ENCODE measurements at places on chromosomes 4 and X.
A peak's percentile ranks its signal among the peaks of the same experiment; 100 is the strongest.

- DNase-seq, result peak; percentile 60
Observed at GRCh38 chr4:142840516-142841123, 5.5 kb downstream of the INPP4B start.

- DNase-seq, result peak; percentile 36
Observed at GRCh38 chr4:6362896-6363295, 93.2 kb downstream of the WFS1 start.

- peak; percentile 25 for DNase-seq
Observed at GRCh38 chr4:123599061-123599919, 202.7 kb downstream of the SPRY1 start.

DNA sequence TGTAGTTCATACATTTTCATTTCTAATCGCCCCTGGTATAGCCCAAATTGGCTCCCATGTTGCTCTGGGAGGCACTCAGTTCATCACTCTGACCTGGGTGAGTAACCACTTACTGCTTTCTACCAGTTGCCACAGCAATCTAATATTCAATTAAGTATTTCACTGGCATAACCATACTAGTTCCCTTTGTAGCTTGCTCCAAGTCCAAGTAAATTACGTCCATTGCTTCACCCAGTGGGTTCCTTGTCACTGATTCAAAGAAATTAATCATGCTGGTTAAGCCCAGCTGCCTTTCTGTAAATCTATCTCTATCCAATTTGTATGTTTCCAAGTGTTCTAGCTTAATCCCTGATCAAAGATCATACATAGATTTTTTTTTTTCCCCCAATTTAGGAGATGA lies 92.0 kb upstream of the CBR4 start:
- no peak for DNase-seq

GRCh38 chrX:57232658-57233360 lies 53.7 kb upstream of the FAAH2 start:
- DNase-seq, result no peak

GRCh38 chrX:10811111-10811510 lies 190.7 kb upstream of the MID1 start:
- DNase-seq, result no peak

DNA sequence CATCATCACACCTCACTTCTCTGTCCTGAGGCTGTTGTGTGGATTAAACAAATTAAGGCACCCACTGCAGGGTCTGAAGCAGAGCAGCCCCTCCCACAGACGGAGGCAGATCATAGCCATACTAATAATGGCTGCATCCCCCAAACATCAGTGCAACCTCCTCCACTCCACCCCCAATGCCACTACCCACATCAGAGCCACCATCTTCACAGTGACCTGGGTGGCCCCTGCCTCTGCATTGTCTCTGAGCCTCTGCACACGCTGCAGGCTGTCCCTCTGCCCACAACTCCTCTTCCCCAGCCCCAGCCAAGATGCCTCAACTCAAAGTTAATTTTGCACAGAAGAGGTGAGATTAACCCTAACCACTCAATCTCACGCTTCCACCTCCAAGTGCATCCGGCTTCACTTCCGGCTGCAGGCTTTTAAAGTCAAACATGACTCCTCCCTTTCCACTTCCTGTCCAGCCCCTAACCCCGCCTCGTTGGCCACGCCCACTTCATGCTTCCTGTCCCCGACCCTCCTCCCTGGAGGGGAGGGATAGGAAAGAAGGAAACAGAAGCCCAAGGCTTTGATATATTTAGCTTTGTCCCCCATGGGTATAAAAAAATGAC lies 22.7 kb downstream of the JAKMIP1 start:
- peak; percentile 67 for DNase-seq

- DNase-seq, result no peak
Observed at GRCh38 chrX:135330706-135331105, 21.4 kb downstream of the ETDC start.

GRCh38 chr4:170057866-170058265 lies 31.7 kb upstream of the MFAP3L start:
- no peak for DNase-seq

DNA sequence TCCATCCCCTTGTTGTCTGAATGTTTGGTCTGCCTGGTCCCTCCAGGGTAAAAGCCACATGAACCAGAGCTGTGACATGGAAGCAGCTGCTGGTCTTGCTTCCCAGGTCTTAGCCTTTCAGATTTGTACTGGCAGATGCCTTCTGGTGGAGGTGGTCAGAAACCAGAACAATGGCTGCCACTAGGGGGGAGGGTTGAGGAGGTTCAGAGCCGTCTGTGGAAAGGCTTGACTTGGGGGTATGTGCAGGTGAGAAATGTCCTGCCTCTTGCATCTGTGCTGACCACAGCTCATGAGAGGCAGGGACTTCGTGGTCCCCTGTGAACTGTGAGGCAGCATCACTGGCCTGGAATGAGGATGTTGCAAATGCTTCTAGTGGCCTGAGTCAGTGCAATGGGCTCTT lies 144.2 kb upstream of the WDR1 start:
- DNase-seq, result no peak

- peak; percentile 94 for DNase-seq
Observed at GRCh38 chrX:39599339-39599738, 498.4 kb downstream of the BCOR start.

- no peak for DNase-seq
Observed at GRCh38 chr4:52588771-52589591, 70.1 kb downstream of the USP46 start.

DNA sequence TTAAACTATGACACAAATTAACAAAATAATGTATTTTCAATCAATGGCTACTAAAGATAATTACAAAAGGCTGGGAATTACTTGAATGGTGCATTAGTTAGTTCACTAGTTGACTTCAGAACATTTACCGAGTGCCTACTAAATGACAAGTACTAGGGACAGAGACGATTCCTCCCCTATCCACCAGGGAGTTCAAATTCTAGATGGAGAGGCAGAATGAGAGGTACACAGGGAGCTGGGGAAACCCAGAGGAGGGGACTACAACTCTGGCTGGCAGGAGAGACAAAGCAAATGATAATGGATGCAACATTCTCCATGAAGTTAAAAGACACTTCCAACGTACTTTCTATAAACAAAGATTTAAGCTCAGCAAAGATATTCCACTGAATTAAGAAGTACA lies 43.1 kb upstream of the MCF2 start:
- DNase-seq, result no peak

DNA sequence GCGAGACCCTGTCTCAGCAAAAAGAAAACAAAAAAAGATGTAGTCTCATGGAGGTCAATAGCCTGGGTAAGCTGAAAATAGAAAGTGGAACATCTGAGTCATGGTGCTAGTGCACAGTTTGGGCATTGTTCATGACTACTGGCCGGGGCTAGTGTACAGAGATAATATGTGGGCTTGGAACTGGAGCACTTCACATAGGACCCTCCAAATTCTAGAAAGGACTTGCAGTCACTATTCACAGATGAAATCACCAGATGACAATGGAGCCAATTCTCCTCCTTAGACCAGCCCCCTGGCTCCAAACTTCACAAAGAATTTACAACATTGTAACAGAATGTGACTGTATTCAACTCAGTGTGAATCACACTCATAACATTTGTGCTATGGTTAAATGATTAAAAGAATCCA lies 367.8 kb upstream of the SLC7A11 start:
- no peak for DNase-seq

GRCh38 chrX:123673813-123674212 lies 59.0 kb downstream of the THOC2 start:
- DNase-seq, result no peak

DNA sequence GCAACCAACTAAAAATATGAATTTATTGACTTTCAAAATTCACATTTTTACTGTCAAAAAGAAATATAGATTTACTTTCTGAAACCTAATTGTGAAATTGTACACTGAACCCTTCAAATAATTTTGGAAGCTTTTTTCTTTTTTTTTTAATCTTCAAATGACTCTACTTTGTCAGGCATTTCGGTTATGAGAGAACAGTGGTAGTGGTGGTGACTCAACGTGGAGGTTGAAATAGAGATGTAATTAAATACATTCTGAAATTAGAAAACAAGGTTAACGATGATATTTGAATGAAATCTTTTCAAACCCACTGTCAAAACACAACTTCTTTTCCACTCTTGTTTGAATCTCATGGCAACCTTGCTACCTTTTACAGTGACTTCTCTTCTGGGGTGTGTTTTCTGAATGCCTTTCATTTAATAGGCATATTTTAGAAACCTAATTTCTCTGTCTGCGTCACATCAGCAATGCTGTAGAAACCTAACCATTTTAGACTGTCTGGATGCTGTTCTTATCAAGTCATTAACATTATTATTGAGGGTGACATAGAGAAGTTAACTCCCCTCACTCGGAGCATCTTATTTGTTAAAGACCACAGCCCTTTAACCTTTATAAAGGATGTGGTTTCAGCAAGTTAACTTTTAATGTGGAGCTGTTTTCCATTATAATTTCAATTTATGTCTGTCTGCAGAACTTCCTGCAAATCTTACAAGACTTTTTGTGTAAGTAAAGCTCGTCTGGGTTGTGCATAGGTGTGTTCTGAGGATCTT lies 136.8 kb downstream of the PCDH7 start:
- no peak for DNase-seq

DNA sequence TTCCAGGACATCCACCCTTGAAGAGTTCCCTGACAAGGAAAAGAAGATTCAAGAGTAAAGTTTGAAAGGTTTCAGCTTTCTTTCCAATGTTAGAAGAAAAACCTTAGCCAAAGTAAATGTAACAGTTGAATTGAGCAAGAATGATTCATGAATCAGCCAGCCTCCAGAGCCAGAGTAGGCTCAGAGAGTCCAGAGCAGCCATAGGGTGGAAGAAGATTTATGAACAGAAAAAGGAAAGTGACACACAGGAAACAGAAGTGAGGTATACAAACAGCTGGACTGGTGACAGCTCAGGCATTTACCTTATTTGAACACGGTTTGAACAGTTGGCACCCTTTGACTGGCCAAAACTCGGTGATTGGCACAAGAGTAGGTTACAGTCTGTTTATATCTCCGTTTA lies 63.2 kb downstream of the QDPR start:
- no peak for DNase-seq

- no peak for DNase-seq
Observed at GRCh38 chrX:118745570-118745969, 18.2 kb downstream of the IL13RA1 start.

DNA sequence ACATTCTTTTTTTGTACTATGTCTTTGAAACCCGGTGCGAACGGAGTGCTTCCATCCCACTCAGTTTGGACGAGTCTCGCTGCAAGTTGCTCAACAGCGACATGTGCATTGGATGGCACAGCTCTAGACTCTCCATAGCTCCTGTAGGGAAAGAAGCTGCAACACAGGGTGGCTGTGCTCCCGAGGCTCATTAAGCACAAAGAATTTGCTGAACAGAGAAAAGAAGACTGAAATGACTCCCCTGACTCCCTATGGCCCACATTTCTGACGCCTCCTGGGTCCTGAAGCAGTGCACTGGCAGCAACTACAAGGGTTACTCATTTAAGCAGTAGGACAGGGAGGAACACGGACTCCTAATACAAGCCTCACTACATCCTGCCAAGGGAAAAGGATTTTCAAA lies 127.4 kb downstream of the SH3RF1 start:
- no peak for DNase-seq

Measured in DMS53 (cell line).